ENCODE measurements at places on chromosomes 12 and 14. TPM values are rescaled to one million over a fixed set of nuclear protein-coding genes. Genes with fewer than 3 reads are reported as not detected.
A peak's percentile ranks its signal among the peaks of the same experiment; 100 is the strongest.

GRCh38 chr12:48882315-48882687 is 16.6 kb upstream of the RND1 start:
- DNase-seq = no peak

- no peak for DNase-seq
Measured at GRCh38 chr12:93502802-93503623, 35.7 kb downstream of the MRPL42 start.

GRCh38 chr12:105278043-105278697 is 42.2 kb upstream of the APPL2 start:
- DNase-seq = no peak

- DNase-seq = no peak
Measured at GRCh38 chr12:43282106-43282505, 269.9 kb downstream of the ADAMTS20 start.

DNA sequence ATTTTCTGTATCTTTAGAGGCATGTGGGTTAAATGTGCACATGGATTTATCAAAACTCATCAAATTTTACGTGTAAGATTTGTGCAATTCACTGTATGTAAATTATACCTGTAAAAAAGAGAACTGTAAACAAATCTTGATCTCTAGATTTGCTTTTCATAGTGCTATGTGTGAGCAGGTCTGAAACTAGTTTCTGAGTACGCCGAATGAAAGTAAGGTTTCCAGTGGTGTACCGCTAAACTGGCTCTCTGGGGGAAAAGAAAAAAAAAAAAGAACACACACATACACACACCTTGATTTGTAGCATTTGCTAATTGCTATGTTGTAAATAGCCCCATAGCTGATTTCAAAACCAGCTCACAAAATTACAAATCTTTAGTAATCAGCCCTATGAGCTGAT is 8.6 kb upstream of the SLC41A2 start:
- DNase-seq = peak; percentile 68

DNA sequence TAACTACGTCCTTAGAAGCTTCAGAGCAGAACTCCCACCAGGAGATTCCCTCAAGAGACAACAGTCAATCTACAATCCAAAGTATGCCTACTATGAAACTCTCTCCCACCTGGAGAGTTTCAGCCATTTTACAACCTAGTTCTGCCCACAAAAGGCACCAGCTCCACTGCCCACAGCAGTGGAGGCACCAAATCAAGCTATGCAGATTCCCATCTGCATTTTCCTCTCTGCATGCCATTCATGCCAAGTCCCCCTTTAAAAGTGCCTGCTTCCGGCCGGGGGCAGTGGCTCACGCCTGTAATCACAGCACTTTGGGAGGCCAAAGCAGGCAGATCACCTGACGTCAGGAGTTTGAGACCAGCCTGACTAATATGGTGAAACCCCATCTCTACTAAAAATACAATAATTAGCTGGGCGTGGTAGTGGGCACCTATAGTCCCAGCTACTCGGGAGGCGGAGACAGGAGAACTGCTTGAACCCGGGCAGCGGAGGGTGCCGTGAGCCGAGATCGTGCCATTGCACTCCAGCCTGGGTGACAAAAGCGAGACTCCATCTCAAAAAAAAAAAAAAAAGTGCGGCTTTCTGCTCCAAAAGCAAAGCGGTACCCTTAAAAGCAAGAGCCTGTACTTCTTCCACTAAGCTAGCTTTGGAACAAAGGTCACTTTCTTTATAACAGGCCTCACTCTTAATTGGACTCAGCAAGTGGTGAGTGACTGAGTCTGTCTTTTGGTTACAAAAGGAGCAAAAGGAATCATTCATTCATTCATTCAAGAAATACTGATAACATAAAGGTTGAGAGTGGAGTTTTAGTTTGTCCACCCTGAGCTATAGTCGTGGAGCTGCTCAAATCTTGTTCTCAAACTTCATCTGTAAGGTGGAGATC is 10.1 kb upstream of the DLGAP5 start:
- no peak for DNase-seq

- DNase-seq = no peak
Measured at GRCh38 chr12:79451365-79451764, 239.4 kb downstream of the PAWR start.

GRCh38 chr12:49971141-49971540 is 1.6 kb upstream of the AQP6 start:
- no peak for DNase-seq

DNA sequence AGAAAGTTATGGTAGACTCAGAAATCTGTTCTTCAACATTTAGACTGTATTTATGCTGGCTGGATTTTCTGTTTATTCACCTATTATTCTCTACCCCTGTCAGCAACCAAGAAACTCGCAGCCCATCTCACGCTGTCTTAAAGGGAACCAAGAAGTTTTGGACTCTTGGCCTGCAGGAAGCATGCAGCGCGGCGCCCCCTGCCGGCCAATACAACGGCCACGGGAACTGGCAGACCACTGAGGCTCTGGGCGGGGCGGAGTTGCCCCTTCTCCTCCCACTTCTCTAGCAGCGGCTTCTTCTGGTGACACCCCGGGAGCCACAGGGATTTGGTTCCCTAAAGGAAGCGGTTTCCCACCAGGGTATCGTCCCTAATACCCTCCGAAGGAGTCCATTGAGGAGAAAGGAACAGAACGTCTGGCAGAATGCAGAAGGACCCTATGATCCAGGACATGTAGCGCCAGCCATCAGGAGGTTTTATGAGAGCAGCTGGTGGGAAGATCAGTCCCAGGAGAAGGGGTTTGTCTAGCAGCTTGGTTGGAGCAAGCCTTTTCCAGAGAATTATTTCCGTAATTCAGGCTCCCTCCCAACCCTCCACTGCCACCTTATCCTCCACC is 21.0 kb upstream of the RNASE2 start:
- DNase-seq = no peak

DNA sequence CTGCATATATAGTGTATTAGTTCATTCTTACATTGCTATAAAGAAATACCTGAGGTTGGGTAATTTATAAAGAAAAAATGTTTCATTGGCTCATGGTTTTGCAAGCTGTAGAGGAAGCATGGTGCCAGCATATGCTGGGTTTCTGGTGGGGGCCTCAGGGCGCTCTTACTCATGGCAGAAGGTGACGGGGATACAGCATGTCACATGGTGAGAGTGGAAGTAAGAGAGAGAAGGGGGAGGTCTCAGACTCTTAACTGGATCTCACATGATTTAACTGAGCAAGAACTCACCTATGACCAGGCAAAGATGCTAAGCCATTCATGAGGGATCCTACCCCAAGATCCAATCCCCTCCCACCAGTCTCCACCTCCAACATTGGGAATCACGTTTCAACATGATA is 15.9 kb upstream of the PAWR start:
- DNase-seq = no peak

- DNase-seq = no peak
Measured at GRCh38 chr14:95408731-95409476, 89.2 kb upstream of the CLMN start.

- DNase-seq = no peak
Measured at GRCh38 chr14:21219120-21219519, 50.1 kb downstream of the HNRNPC start.

- no peak for DNase-seq
Measured at GRCh38 chr12:84315926-84316325, 596.7 kb downstream of the SLC6A15 start.

- DNase-seq = no peak
Measured at GRCh38 chr14:58947814-58948445, 240.5 kb upstream of the DAAM1 start.

DNA sequence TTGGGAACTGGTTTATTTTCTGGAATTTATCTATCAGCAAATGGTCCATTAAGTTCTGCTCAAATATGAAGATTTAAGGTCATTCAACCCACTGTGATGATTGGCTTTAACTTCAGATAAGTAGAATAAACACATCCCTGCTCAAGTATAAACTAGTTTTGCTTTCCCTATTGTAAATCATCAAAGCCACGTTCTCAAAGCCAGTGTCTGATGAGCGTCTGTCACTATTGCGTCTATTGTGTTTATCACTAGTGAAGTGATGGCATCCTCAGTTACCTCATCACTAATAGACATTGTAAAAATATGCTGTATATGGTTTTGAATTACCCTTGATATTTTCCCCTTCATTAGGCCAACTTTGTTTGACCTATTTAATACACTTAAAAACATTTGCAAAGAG is 351.3 kb downstream of the BCAT1 start:
- no peak for DNase-seq

GRCh38 chr12:56129942-56130495 is 2.0 kb downstream of the ESYT1 start:
- no peak for DNase-seq

- DNase-seq = no peak
Measured at GRCh38 chr12:32264961-32265360, 134.4 kb upstream of the FGD4 start.

DNA sequence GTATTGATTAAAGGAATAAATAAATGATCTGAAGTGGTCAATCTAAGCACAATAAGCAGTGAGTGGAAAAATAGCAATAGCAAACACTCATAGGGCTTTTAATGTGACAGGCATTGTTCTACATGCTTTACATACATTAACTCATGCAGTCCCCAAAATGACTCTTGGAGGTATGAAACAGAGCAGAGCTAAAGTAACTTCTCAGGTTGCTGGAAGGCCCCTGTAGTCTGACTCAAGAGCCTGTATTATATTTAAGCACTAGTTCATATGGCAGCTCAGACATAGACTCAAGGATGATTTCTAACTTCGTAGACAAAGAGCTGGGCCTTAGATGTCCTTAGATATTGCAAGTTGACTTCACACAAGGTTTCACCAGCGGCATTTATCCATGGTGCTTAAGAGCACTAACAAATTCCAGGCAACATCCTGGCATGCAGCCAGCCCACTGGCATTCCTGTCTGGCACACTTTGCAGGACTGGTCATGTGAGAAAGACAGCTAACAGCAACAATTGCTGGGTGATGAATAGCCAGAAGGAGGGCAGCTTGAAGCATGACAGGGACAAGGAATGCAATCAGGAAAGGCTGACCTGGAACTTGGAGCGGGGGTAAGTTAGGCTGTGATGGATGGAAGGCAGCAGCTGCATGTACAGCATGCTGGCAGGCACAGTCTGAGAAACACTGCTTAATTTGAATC is 22.9 kb upstream of the KTN1 start:
- DNase-seq = no peak

- DNase-seq = no peak
Measured at GRCh38 chr12:49776413-49776812, 35.1 kb downstream of the TMBIM6 start.

DNA sequence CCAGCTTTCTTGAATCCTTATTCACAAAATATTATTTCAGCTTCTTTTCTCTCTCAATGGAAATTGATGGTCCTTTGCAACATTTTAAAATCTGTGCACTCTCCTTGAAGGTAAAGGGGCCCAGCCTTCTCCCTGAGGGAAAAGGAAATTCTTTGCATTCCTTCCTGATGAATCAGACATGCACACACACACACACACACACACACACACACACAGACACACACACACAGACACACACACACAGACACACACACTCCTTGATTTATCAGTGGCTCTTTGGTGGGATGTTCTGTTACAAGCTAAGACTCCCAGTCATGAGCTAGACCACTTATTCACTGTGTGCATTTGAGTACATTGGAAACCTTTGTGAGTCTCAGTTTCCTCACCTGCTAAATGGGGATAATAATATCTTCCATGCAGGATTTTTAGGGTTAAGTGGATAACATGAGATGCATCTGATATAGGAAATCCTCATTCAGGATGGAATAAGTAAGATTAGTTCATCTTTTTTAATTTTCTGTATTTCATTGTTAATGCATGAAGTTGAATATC is 45.1 kb upstream of the HMGA2 start:
- no peak for DNase-seq

DNA sequence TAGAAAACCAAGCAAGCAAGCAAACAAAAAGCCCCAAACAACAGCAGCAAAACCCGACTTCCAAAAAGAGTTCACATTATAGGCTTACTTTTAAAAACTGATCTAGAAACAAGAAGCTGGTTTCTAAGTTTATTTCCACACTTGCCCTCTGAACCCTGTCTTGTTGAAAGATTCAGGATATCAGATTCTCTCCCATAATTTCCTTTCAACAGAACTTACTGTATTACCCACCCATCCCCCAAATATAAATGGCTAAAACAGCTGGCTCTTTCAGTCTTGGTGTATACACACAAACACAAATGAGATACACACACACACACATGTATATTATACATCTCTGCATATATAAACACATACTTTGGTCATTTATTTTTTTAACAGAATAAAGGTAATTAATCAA is 460.9 kb downstream of the ZFP36L1 start:
- no peak for DNase-seq

DNA sequence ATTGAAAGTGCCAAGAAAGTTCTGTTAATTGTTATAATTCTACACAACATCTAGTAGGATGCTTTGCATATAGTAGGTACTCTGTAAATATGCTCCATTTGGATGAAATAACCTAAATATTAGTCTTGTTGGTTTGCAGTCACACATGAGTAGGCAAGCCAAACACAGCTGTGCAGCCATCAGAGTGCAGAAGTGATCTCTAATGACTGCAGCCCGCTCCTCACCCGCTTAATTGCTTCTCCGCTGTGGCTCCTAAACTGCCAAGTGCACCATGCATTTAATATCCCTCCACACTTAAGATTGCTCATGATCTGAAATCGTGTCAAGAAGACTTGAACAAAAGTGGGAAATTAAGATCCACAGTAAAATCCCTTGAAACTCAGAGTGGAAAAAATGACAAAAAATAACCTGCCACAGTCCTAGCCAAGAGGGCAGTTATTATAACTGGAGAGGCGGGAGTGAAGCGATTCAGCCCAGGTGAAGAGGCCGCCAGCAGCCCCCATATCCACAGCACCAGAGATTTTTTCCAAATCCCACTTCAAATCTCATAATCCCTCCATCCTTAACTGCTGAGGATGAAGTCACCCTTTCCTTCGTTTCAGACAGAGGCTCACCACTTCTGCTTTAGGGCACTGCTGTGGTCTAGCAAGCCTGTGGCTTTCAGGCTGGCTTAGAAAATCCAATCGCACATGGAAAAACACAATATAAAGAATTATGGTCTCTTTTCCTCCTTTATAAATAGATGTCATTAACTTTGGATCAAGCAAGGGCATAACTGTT is 69.5 kb downstream of the TMEM30B start:
- no peak for DNase-seq

GRCh38 chr12:39619316-39619659 is 315 bp downstream of the ABCD2 start:
- DNase-seq = no peak

Gene MANSC4
- polyA plus RNA-seq = not detected

Gene PCED1B
- polyA plus RNA-seq = 3.3 TPM

Gene TAS2R42
- not detected for polyA plus RNA-seq

Gene ADAM21
- polyA plus RNA-seq = 0.16 TPM

Gene SLC4A8
- 2.7 TPM for polyA plus RNA-seq

Gene ZFHX2
- polyA plus RNA-seq = 0.59 TPM

Gene CMKLR1
- polyA plus RNA-seq = 26.2 TPM

Gene DPPA3
- not detected for polyA plus RNA-seq

Gene BAZ1A
- 34.3 TPM for polyA plus RNA-seq

Gene NPFF
- not detected for polyA plus RNA-seq
